NCI-H1930 (cell line): ENCODE measurements at places on chromosomes 12 and 14.

GRCh38 chr14:43525658-43526057, 981.4 kb downstream of the FSCB start:
- DNase-seq = no peak

DNA sequence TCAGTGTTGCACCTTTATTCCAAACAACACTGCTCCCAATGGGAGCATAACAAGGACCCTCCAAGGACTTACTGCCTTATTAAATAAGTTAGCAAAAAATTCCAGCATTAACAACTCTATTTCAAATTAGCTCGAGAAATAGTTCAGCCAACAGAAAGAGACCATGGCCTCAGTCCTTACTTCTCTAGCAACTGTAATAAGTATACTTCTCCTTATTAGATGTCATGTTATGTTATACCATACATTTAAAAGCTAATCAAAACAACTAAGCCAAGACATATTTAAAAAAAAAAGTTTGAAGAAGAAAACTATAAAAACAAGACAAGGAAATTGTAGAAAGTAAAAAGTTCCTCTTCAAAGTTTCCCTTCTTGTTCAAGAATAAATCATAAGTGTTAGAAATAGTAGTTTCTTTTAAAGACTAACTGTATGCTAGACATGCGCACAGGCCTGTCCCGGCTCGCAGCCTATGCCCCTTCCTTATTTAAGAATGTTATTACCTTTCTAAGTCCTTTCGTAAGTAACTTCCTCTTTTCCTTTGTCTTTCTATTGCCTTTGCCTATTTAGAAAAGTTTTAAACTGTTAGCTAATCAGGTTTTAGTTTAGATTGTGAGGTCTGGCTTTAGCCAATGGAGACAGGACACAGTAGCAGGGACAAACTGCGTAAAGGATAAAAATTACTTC, 68.6 kb downstream of the RESF1 start:
- no peak for DNase-seq

GRCh38 chr12:32183650-32184049, 77.0 kb downstream of the BICD1 start:
- DNase-seq = peak; percentile 76

DNA sequence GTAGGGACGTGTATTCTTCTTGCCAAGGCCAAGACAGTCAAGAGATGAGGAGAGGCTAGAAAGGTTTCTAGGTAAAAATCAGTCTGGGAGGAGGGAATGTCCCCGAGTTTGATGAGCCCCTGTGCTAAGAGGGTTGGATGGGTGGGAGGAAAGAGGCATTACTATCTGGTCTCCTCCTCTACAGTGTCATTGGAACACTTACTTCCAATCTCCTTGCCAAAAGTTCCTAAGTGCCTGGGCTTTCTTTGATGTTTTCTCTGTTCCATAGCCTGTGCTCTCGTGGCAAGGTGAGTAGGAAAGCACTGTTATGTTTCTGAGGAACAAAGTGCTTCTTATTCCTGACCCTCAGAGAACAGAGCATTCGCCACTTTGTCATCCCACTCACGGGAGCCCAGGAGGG, at the start of gene RNASE13:
TSS of gene RNASE13 (minus strand) at position 101 of the 400 bp plus-strand sequence. CDS start 519 bp downstream, outside the sequence.
- no peak for DNase-seq

GRCh38 chr14:84671776-84672175, 858.2 kb upstream of the FLRT2 start:
- no peak for DNase-seq

GRCh38 chr12:1474574-1475153, 119.7 kb downstream of the FBXL14 start:
- no peak for DNase-seq

- DNase-seq = no peak
These were observed 19.0 kb upstream of the DRAM1 start for GRCh38 chr12:101858361-101858760.

GRCh38 chr12:90287585-90287984, 578.9 kb upstream of the ATP2B1 start:
- DNase-seq = no peak

DNA sequence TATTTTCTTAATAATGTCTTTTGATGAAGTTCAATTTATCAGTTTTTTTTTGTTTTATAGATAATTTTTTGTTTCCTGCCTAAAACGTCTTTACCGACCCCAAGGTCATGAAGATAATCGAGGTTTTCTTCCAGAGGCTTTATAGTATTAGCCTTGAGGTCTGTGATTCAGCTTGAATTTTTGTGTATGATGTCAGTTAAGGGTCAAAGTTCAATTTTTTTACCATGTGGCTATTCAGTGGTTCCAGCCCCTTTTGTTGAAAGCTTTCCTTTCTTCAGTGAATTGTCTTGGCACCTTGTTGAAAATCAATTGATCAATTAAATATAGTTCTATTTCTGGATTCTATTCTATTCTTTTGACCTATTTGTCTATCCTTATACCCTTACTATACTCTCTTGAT, 3.2 kb upstream of the MGST1 start:
- DNase-seq = no peak

DNA sequence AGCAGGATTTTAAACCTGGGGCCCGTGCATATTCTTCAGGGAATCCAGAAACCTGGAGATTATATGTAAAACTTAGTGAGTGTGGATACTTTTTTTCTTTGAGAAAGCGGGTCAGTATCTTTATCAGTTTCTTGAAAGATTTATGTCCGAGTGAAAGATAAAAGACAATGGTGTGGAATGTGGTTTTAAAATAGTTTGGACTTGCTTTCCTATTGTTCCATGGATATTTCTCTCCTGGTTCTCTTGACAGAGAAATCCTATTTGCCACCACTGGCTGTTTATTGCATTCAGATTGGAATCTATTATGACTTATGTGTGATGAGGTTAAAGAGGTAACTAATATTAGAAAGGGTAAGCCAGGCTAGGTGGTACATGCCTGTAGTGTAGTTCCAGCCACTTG, 27.4 kb downstream of the KTN1 start:
- DNase-seq = no peak

- no peak for DNase-seq
These were observed 1.1 kb upstream of the MARCHF9 start for GRCh38 chr12:57753756-57754337.

DNA sequence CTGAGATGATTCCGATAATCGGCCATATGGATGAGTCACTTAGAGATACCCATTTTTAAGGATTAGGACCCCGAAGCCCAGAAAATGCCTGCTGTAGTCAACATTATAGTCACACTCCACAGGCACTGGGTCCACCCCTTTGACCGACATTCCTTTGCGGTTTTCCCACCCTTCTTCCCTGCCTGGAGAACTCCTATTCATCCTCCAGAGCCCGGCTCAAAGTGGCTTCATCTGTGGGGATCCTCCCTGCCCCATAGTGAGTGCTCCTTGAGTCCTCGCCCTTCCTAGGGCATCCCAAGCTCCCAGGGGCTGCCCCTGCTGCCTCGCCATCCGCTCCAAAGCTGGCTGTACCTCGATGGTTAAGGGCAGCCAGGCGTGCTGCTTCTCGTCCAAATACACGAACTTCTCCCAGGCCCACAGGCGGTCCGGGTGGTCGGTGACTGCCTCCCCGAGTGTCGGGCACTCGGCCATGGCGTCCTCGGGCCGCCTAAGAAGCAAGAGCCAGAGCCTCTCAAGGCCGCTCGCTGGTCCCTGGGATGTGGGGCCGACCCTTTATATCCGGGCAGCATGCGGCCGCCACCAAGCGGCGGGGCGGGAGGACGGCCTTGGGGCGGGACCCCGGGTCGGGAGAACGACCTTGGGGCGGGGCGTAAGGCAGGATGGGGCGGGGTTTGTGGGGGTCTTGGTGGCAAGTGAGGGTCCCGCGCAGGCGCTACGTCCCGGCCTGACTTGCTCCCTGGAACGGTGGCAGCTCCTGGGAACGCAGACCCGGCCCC, at the start of gene TCL1A:
TSS of gene TCL1A (minus strand) at position 530 of the 776 bp plus-strand sequence. CDS start at position 471, 59 bp downstream.
- no peak for DNase-seq

DNA sequence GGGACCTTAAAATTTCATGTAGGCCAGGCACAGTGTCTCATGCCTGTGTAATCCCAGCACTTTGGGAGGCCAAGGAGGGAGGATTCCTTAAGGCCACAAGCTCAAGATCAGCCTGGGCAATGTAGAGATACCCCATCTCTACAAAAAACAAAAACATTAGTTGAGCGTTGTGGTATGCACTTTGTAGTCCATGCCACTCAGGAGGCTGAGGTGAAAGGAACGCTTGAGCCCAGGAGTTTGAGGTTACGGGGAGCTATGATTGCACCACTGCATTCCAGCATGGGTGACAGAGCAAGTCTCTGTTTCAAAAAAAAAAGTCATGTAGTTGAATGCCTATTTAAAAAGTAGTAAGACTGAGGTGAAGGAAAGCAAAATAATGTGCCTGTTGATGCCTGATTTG, 83.5 kb downstream of the TTC6 start:
- DNase-seq = no peak

DNA sequence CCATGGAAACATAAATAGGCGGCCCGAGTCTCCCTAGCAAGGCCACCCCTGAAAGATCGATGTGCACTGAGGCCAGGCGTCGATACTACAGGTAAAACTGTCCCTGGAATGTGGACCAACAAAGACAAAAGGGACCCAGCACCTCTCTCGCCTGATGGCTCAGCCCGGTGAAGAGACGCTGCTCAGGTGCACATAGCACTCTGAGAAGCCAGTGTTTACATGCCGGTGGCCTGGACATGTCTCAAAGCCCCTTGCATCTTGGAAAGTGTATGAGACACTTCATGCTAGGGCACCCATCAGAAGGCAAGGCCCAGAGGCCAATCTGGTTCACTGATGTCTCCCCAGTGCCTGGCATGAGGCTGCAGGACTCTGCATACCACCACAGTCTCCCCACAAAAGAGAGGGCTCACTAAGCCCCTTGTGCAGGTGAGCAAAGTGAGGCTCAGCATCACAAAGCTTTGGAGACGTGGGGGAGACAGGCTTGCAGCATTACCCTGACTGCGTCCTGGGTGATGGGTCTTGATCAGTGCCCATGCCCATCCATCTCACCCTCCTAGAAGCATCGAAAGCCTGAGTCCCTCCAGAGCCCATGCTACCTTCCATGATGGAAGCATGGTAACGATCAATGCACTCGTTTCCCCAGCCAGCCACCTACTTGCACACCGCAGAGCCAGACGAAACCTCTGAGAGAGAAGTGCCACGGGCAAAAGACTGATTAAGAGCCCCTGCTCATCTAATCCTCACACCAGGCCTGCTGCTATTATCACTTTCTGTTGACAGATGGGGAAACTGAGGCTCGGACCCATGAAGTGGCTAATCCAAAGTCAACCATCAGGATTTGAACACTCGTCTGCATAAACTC, 16.1 kb downstream of the BCL11B start:
- DNase-seq = no peak
